Islet precursor cell (in vitro differentiated cells): ENCODE measurements at places on chromosomes 2 and 18.

DNA sequence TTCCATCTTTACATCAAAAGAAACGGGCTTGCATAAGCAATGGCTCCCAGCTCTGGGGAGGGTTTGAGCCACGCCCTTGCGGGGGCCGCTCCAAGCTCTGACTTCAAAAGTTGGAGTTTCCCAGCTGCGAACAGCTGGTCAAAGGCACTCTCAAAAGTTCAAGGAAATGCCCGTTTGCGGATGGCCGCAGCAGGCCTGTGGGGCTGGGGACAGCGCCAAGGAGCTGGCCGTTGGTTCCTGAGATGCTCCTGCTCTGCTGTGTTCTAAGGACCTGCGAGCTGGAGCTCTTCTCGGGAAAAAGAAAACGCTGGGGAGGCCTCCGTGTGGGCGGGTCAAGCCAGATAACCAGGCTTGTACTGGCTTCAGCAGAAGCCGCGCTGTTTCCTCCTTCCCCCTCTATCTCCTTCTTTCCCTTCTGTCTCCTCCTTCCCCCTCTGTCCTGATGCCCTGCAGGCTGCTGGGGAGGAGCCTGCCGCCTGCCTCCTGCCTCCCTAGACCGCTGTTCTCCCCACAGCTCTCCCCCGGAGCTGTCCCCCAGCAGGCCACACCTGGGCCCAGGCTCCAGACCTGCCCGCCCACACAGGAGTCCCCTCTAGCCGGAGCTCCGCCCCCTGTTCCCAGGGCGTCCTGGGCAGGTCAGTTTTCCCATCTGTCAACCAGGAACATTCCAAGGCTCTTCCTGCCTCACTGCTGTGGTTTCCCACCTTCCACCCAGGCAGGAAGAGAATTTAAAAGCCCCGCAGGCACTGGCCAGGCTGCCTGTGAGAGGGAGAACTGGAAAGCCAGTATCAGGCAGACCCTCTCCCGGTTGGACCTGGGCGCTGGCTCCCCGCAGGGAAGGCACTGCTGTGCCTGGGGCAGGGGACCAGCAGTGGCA, 14.1 kb downstream of the KLF11 start:
- peak; percentile 100 for DNase-seq

DNA sequence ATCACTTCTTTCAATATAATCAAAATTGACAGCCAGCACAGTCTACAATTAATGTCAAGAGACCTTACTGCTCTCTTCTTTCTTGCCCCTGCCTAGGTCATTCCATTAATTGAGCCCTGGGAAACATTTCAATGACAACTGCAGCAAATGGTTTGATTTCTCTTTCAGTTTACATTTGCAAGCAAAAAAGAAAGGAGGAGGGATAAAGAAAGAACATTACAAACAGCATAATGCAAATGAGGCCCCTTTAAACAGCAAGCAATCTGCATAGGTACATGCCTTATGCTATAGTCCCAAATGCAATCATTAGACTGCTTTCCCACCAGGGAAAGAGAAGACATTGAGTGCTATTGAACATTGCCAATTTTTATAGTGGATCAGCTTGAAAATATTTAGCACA, 655.0 kb upstream of the CDH2 start:
- no peak for DNase-seq

DNA sequence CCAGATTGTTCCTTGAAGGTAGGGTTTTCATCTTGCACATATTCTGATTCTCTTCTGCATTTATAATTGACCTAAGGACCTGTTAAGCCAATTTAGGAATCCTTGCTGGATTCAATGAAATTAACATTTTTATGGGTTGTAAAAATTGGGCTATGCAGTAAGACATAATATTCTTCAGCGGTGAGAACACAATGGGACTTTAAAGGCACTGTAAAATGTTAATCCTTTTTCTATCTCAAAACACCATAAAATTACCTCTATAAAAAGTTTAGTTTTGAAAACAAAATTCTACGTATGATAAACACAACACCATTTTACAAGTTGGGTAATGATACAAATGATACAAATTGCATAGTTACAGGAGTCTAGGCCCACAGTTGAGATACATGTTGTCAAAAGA, 169.2 kb upstream of the DTNA start:
- no peak for DNase-seq

DNA sequence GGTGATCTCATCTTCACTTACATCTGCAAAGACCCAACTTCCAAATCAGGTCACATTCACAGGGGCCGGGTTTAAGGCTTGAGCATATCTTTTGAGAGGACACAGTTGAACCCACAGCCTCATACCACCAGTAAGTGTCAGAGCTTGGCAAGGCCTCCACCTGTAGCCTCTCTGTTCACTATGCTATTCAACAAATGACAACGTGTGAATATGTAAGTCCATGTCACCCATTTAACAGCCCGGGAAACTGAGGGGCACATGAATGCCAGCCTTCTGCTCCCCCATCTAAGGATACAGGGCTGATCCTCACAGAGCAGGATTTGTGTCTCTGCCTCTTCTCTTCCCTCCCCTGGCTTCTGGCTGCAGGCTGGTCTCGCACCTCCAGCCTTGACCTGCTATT, 3.5 kb upstream of the KCNF1 start:
- no peak for DNase-seq

- DNase-seq, result no peak
Measured at GRCh38 chr2:160651416-160652200, 158.0 kb upstream of the RBMS1 start.

DNA sequence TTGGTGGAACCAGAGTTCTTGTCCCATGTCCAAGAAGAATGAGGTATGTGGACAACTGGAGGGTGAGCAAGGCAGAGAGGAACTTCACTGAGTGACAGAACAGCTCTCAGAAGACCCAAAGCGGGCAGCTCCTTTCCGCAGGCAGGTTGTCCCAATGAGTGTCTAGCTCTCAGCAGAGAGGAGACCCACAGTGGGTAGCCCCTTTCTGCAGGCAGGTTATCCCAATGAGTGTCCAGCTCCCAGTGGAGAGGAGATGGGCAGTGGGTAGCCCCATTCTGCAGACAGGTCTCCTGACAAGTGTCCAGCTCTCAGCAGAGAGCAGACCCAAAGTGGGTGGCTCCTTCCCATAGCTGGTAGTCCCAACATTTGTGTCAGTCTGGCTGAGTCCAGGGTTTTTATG, 69.6 kb downstream of the SRBD1 start:
- DNase-seq, result no peak

DNA sequence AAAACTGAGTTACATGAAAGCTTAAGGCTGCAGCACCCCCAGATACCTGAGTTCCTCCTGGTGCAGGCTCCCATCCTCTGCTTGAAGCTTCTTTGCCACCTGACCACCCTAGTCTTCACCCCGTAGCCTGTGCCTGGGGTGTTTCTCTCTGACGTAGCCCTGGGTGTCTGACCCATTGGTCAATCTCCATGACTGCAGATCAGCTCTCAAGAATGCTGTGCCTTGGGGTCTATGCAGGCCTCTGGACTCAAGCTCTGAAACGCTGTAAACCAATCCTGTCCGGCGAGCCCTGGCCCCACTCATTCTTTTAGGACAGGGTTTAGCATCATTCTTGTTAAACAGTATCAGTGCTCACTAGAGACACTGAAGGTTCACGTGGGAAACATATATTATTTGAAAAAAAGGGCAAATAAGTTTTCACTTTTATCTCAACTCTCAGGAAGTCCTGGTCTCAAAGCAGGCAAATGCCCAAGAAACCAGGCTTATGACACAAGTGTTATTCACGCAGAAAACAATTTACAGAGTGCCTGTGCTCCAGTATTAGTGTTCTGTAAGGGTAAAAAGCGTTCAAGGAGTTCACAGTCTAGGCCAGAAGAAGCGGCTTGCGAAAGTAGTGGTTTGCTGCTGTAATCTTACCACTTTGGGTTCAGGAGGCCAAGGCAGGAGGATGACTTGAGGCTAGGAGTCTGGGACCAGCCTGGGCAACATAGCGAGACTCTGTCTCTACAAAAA, 22.8 kb upstream of the PPP4R1 start:
- DNase-seq, result peak; percentile 57

DNA sequence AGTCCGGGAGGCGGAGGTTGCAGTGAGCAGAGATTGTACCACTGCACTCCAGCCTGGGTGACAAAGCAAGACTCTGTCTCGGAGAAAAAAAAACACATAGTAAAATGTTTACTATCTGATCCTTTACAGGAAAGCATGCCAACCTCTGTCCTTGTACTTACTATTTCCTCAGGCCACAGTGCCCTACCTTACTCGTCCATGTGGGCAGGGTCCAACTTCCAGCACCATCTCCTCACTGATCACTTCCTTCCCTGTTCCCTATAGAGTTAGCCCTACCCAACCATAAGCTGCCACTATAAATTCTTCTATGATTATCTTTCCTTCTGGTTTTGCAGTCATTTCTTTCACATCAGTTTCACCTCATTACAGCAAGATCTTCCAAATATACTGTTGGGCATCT, 136.2 kb downstream of the MYO5B start:
- DNase-seq, result no peak

- DNase-seq, result peak; percentile 90
Measured at GRCh38 chr2:158953926-158954763, 14.3 kb upstream of the TANC1 start.
